ENCODE measurements at places on chromosomes 1 and 21.

GRCh38 chr1:10204003-10204642, 6.2 kb upstream of the KIF1B start:
- ATAC-seq = no peak

DNA sequence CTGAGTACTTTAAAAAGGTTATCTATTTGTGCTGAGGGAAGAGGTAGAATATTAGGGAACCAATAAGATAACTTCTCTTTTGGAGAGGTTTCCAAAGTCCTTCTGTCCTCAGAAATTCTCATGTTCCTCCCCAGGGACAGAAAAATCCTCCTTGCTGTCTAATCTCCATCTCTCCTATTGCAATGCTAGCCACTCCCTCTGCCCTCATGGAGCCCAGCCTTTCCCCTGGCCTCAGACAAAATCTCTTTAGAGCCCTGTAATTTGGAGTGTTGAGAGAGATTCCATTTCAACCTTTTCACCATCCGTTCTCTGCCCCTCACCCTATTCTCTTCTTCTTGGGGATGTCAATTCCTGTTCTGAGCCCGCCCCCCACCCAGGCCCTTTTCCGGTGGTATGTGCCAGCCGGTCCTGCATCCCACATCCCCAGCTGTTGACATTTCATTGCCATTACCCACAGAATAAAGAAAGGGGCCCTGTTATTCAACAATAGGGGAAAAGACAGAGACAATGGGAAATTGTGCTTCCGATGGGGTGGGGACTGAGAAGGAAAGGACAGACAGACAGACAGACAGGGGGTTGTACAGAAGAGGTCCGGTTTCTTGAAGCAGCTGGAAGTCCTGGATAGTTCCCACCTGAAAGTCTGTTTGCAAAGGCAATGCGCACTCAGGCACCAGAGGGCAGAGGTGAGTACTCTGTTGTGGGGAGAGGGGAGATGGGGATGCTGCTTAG, at the start of gene HAPLN2:
Gene HAPLN2, plus strand, starts transcription at position 563 of the 729 bp plus-strand sequence. CDS start 4,076 bp downstream, outside the sequence.
- no peak for ATAC-seq

GRCh38 chr1:19643602-19644394, at the start of gene NBL1:
Gene NBL1 (plus strand): TSS chr1:19644311. CDS start chr1:19655031, 10,720 bp downstream.
- peak; percentile 73 for ATAC-seq

DNA sequence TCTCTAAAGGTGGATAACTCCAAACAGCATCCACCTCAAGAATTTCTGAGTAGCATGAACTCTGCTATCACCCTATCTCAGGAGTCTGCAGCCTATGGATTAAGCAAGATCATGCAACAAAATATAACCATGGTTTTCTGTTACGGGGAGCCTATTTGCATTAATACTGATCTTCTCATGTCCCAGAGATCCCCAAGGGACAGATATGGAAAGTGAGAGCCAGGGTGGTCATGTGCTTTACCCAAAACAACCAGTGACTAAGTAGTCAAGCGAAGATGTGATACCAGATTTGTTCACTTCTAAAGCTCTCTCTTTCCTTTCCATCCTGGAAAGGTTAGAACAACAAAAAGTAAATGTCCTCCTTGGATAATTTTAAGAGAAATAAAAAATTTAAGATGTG, 125.1 kb downstream of the PRRX1 start:
- ATAC-seq = no peak

DNA sequence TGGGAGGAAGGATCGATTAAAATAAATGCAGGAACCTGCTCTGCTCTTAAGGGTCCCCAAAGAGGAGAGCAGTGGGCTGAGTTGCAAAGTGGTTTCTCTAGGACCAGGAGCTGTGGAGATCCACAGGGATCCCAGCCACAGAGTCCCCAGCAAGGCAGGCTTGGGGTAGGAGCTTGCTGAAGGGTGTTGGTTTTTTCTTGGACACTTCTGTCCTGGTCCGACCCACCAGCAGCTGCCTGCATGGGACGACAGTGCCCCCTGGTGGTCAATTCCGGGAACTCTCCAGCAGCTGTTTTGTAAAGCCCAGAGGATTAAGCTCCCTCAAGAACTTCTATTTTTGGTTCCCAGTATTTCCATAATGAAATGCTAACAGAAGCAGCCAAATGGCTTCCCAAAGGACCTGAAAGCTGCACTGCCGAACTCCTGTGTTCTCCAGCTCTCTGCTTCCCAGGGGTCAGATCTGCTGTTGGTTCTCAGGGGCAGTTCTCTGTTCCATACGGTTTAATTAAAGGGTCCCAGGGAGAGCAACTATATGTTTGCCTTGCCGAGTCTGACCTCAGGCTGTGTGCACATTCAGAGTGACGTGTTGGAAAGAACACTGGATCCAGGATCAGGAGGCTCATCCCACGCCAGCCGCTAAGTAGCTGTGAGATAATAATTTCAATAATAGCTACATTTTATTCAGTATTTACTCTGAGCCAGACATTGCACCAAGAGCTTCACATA, 23.2 kb downstream of the NENF start:
- ATAC-seq = peak; percentile 73

DNA sequence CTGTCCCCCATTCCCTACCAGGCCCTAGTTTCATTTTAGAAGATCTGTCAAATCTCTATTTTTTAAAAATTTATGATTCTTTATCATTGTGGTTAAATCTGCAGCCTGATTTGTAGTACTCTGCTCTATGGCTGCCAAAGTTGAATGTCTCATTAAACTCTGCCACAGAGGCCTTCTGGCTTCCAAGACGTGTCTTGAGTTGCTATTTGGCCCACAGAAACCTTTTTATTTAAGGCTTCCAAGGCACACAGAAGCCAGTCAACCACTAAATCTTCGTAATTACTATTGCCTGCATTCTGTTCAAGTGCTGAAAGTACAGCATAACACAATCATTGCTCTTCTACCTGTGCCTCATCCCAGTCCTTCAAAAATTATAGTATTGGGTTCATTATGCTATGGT, 971.0 kb downstream of the NCAM2 start:
- ATAC-seq = no peak

- ATAC-seq = no peak
Measured at GRCh38 chr21:42616941-42617340, 36.5 kb upstream of the PDE9A start.

- ATAC-seq = peak; percentile 76
Measured at GRCh38 chr1:198788561-198789064, 149.8 kb downstream of the PTPRC start.

- no peak for ATAC-seq
Measured at GRCh38 chr1:125085720-125086591, 3901.2 kb downstream of the SRGAP2C start.

GRCh38 chr1:109396871-109397580, 692 bp downstream of the SORT1 start:
- ATAC-seq = no peak

DNA sequence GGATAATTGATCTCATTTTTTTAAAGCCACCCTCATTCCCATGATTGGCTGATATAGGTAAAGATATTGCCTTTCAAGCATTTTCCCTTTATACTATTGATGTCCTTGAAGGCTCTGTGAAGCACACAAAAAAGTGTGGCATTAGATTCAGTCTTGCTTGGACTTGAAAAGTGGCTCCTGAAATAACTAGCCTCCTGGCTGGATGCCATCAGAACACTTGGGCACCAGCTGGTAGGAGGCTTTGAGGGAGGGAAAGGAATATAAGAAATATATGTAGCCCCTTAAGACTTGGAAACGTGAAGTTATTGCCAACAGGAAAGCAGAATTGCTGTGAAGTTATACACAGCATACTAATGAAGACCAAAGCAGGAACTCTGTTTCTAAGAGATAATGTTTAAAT, 14.1 kb downstream of the MTR start:
- no peak for ATAC-seq

- ATAC-seq = no peak
Measured at GRCh38 chr1:118711356-118711755, 276.8 kb downstream of the TBX15 start.

GRCh38 chr1:152412756-152413155, 1.3 kb downstream of the CRNN start:
- ATAC-seq = no peak

Measured in stimulated activated memory B cell treated with anti-CD40 and anti-IgM and Interleukin-4, amounts not matched to agents 10 μg/mL and 1 μg/mL and 100 μg/mL, for 72 hours (primary cell).